Stimulated activated CD8-positive, alpha-beta memory T cell treated with anti-CD3 and anti-CD28 coated beads, Interleukin-15, amount 100 ng/mL, for 1 hour (primary cell): ENCODE measurements at places on chromosomes 2 and 18.

DNA sequence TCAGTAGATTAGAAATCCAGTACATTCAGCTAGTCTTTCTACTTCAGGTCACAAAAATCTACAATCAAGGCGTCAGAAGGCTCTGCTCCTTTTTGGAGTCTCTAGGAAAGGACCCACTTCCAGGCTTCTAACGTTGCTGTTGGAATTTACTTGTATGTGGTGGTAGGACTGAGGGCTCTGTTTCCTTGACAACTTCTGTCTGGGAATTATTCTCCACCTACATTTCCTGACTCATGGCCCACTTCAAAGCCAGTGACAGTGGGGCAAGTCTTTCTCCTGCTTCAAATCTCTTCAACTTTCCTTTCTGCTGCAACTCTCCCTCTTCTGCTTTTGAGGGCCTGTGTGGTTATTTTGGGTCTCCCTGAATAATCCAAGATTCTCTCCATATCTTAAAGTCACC is 10.4 kb upstream of the TMX3 start:
- DNase-seq, result no peak

DNA sequence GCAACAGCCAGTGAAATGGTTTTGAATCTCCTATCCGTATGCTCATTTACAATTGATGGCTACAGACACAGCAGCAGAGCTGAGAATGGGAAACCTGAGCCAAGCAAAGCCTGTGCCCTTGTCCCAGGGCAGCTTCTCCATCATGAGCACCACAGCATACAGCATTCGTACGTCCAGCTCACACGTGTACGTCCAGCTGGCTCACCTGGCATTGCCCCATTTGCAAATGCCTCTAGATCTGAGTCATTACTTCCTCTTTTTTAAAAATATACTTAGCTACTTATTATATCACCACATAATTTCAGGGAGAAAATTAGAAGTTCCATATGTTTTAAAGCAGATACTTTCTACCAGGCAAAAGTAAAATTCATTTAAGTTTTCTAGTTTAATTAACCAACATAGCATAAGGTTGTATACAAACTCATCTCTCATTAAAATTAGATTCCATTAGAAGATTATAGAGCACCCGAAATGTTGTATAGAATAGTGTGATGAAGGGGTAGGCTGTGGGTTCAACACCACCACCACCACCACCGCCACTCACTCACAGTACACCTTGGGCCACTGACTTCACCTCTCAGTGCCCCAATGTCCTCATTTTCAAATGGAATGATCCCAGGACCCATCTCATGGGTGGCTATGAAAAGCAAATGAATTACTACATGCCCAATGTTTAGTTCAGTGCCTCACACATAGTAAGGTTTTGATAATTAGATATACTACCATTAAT is 31.4 kb upstream of the TMEM177 start:
- no peak for DNase-seq

- no peak for DNase-seq
Measured at GRCh38 chr2:20561637-20562454, 89.1 kb downstream of the HS1BP3 start.

DNA sequence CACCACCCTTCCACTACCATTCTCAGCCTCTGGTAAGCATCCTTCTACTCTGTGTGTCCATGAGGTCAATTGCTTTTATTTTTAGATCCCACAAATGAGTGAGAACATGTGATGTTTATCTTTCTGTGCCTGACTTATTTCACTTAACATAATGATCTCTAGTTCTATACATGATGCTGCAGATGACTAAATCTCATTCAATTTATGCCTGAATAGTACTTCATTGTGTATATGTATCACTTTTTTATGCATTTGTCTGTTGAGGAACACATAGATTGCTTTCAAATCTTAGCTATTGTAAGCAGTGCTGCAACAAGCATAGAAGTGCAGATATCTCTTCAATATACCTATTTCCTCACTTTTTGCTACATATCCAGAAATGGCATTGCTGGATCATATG is 733.3 kb downstream of the SUCLG1 start:
- no peak for DNase-seq

DNA sequence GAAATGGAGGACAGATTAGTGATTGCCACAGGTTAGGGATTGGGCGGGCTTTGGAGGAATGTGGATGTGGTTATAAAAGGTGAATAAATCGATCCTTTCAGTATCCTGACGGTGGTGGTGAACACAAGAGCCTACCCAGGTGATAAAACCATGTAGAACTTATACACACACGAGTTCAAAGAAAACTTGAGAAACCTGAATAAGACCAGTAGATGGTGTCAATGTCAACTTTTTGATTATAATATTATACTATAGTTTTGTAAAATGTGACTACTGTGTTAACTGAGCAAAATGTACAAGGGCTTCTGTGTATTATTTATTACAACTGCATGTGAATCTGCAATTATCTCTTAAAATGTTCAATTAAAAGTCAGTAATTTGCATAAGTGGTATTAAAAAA is 136.3 kb downstream of the ERBB4 start:
- no peak for DNase-seq

DNA sequence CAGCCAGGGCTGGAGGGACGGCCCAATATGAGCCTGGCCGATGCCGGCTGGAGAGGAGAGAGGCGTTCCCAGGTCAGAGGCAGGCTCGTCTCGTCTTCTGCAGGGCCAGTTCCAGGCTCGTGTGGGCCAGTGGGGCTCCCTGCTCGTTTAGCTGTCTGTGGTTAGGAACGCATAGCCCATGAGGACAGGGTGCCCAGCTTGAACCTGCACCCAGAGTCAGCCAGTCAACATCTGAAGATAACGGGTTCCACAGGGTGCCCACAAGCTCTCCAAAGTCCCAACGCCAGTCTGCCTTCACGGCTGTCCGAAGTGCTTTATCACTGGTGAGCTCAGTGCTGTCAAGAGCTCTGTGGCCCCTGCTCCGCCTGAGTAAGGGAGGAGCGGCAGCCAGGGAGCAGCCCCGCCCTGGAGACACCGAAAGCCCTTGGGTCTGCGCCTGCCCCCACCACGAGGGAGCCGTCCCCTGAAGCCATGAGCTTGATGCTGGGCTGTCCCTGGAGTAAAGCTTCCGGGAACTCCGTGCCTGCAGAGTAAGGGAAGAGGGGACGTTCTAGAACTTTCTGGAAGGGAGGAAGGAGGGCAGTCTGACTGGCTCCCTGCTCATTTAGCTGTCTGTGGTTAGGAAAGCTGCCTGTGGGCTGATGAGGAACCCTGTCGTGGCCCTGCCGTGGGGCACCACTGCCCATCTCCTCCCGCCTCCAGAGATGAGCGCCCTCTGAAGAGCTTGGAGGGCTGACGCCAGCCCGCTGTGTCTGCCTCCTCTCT is 2.7 kb upstream of the HSBP1L1 start:
- DNase-seq, result no peak

DNA sequence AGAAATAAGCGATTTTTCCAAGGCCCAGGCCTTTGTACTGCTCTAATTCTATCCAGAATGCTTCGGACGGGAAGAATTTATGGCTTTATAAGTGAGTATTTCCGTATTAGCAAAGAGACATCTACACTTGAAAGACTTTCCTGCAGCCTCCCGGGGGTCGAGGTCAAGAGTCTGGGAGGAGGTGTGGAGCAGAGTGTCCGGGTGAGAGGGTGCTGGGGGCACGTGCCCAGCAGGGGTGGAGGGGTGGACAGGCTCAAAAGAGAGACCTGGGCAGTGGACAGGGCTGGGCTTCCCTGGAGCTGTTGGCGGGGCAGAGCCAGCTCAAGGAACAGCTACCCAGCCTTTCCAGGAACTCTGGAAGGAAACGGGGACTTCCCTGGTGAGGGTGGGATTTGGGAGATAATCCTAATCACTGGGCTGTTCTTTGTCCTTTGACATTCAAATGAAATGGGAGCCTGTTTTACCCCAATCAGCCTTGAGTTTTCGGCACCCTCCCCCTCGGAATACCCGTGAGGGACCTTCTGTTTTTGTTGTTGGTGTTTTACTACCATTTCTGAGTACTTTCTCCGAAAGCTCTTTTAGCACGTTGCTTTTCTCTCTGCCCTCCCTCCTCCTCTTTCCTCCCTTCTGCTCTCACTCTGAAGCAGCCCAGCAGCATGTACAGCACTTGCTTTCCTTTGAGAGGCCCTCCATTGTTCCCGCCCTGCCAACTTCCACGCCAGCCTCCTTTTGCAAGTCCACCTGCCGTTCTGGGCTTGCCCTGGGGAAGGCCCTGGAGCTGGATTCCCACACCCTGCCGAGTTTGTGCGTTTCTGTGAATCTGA is 164.7 kb downstream of the AGAP1 start:
- DNase-seq, result no peak

- DNase-seq, result no peak
Measured at GRCh38 chr2:20414806-20415205, 32.1 kb upstream of the RHOB start.
